Stimulated activated CD8-positive, alpha-beta memory T cell treated with anti-CD3 and anti-CD28 coated beads, Interleukin-7, amount 100 ng/mL, for 48 hours (primary cell): ENCODE measurements at places on chromosomes 3 and 15.
A peak's percentile ranks its signal among the peaks of the same experiment; 100 is the strongest.

DNA sequence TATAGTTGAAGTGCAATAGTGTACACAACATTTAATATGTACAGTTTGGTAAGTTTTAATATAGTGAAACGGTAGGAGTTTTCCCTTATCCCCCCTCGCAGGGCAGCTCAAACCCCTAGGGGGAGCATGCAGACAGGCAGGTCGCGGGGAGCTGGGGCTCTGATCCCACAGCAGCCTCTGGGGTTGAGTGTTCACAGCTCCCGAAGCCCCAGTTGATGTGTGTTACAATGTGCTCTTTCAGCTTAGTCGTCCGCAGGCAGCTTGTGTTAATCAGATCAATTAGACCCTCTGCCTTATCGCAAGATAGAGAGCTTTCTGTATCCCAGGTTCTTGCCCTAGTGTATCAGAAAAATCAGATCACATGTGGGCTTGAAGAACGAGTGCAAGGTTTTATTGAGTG lies 143.1 kb upstream of the CHRNA7 start:
- no peak for DNase-seq

DNA sequence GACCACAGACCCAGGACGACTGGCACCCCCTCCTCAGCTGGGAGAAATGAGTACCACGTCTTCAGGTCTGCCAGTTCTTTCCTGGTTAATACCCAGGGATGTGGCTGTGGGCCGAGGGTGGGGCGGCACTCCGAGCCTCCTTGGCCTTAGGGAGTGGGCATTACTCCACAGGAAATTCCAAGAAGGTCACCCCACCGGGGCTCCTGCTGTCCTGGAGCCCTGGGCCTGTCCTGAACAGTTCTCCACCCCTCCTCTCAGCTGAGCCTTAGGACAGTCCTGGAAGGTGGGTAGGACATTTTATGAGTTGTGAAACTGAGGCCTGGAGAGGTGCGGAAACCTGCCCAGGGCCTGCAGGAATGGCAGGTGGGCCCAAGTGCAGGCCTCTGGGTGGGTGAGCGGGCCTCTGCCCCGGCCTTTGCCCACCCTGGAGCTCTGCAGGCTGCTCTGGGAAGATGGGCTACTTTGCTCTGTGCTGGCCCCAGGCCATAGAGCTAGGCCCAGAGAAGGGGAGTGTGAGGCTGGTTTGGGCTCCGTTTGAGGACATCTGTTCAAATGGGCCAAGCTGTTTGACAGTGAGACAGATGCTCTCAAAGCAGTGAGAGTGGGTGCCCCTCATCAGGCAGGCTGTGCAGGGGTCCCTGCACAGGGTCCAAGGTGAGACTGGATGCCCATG lies 103.1 kb downstream of the TMEM266 start:
- no peak for DNase-seq

DNA sequence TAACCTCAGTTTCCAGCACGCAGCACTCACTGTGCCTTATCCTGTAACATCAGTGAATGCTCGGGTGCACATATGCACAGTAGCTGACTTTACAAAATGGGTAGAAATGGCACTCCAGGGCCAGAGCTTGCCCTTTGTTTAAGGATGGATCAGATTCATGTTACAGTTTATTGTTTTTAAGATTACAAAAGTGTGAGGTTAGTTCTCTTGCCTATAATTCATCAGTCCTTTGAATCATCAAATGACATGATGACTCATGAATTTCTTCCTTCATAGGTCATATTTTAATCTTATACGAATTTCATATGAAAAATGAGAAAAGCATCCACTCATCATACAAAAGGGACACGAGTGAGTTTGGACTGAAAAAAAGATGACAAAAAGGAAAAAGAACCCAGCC lies 545.3 kb downstream of the GBE1 start:
- DNase-seq = no peak

- no peak for DNase-seq
Measured at GRCh38 chr3:112376992-112377391, 44.0 kb downstream of the CD200 start.

- no peak for DNase-seq
Measured at GRCh38 chr15:42504631-42505030, 9.2 kb downstream of the SNAP23 start.

DNA sequence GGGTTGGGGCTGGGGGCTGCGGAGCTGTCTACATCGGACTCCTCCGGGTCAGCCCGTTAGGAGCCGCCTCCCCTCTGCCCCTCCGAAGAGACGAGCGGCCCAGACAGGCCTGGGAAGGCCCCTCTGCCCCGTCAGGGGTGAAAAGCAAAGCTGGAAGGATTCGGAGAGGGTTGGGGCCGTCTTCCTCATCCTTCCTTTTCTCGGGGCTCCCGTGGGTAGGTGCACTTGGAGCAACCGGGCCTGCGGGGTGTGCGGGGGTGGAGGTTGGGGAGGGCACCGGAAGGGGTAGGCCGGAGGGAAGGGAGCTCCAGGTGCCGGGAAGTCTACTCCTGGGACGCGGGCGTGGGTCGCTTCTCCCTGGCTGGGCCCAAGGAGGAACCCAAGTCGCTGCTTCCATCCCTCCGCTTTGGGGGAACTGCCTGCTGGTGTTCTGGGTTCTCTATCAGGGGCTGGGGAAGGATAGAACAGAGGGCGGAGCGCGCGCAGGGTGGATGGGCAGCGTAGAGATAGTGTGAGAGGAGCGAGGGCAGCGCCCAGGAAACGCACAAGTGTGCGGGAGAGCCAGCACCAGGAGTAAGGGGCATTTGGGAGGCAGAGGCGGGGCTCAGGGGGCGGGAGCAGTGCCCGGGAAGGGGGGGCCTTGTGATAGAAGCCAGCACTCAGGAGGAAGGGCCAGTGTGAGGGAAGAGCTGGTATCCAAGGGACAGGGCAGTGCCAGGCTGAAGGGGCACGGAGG lies 590 bp downstream of the POLR2H start:
- DNase-seq = peak; percentile 34

- DNase-seq = no peak
Measured at GRCh38 chr3:30012941-30013543, 593.4 kb upstream of the TGFBR2 start.

DNA sequence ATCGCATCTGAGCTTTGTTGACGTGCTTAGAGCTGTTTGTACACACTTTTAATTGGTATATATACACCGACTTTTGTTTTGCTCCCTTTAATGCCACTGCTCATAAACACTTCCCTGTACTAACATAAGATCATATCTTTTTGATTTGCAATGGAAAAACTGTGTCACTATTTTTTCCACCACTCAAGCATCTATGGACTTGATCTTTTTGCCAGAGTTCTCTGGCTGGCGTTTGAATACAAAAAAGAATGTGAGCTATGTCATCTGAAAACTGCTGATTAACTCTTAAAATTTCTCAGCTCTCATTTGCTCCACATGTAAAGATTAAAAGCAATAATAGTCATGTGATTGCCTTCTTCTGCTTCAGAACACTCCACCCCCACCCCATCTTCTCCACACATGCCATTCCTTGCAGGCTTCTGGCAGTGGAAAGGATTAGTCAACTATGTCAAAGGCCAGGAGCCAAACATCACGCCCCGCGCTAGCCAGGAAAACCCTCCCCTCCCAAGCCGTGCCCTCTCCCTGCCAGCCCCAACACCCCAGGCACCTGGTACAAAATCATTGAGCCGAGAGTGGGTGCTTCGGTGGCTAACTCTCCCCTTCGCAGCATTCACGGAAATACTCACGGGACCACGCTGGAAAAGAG lies 123.4 kb upstream of the MEF2A start:
- DNase-seq = no peak

DNA sequence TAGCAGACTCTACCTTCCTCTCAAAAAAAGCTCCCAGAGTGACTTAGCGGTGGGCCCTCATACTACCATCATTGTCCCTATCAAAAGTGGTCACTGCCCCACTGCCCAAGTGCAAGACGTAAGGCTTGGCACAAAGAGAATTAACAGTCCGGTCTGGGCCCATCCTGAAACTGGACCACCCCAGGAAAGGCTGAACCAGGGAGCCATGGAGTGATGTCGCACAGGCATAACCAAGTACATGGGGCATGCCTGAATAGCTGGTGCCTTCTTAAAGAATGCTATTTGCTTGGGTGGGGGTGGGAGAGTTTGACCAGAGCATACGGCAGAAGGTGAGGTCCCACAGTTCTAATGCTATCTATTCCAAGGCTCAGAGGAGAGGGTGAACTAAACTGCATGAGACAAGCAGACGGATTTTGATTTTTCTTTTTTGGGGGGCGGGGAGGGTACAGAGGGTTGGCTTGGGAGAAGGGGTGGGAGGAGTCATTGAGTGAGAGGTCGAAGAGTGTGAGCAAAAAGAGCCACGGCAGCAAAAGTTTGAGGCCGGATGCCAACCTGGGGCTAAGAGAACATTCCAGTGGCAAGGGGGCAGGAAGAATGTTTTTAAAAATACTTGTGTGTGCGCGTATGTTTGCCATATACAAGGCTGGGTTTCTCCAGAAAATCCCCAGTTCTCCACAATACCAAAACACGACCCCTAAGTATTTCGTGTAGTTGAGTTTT lies 50.2 kb downstream of the FAM174B start:
- no peak for DNase-seq

GRCh38 chr3:13896473-13897154 lies 16.7 kb upstream of the WNT7A start:
- DNase-seq = no peak

GRCh38 chr3:130839813-130840212 lies 54.1 kb upstream of the ATP2C1 start:
- no peak for DNase-seq

GRCh38 chr3:151925876-151926275 lies 52.4 kb downstream of the SUCNR1 start:
- DNase-seq = no peak

GRCh38 chr15:84748274-84749110 lies at the start of gene ZNF592:
TSS of gene ZNF592 (plus strand) at chr15:84748592. CDS start at chr15:84782676, 34,084 bp downstream.
- peak; percentile 68 for DNase-seq

DNA sequence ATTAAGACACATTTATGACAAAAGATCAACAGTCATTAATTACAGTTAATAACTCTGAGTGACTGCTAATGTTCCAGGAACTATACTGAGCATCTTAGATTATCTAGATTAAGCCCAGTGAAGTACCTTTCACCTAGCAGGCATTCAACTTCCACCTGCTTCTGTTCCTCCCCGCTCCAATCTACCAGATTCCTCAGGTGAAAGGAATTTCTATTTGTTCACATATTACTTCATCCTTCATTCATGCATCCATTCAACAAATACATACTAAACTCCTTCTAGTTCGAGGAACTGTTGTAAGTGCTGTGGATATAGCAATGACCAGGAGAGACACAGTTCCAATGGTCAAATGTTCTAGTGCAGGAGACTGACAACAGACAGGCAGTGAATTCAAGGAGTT lies 139.3 kb downstream of the FILIP1L start:
- no peak for DNase-seq

GRCh38 chr3:64578797-64579196 lies 109.0 kb downstream of the ADAMTS9 start:
- DNase-seq = no peak

DNA sequence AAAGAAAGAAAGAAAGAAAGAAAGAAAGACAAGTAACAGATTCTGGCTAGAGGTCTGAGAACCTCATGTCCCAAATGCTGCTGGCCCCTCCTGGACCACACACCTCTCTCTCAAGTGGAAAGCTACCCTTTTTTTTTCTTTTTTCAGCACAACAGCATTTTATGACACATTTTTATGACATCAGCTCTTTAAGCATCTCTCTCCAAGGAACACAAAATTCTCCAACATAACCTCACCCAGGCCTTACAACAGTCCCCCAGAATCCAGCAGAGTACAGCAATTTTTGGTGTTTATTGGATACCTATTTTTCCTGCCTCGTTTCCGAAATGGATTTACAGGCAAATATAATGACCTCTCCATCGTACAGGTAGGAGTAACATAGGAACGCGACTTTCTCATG lies 11.2 kb upstream of the NTRK3 start:
- no peak for DNase-seq

GRCh38 chr3:53705774-53706173 lies 140.4 kb downstream of the CHDH start:
- no peak for DNase-seq

DNA sequence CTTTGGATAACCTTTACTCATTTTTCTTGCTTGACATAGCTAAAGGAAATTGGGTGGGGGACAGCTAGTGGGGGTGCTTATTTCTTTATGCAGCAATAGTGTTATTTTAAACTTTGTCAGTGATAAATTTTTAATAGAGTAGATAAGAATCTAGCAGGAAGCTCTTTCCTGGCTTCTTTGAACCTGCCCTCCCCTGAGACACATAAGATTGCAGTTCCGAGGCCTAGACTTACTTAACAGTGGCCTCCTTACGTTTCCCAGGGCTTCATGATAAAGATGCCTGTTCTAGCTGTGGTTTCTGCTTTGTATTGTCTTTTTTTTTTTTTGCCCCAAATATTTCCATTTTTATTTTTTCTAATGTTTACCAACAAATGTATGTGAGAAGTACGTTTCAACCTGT lies 170.1 kb downstream of the VPS8 start:
- no peak for DNase-seq

- DNase-seq = no peak
Measured at GRCh38 chr3:124303305-124303910, 311.5 kb upstream of the ROPN1 start.

DNA sequence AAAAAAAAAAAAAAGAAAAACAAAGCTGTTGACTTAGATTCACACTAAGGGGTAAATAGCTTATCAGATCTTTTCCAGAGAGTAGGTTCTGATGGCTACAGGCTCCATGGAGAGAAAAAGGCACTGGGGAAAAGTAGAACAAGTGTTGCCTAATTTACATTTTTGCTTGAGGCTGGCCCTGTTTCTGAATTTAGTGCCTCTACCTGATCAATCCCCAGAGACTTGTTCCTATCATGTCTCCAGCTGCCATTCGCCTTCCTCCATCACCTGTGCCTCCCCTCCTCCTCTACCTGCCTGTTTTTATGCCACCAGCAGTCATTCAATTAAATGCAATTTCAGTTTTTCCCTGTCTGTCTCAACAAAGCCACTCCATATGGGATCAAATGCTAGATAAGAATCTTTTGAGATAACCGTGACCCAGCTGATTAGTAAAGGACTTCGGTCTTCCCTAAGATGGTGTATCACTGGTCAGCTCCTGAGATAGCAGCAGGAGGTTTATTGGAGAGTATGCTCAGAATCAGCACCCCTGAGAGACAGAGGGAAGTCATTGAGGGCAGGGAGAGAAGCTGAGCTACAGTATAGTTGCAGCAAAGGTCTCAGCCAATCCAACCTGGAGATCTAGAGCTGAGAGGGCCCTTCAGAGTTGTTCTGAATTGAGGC lies 88.1 kb upstream of the GADL1 start:
- DNase-seq = no peak

DNA sequence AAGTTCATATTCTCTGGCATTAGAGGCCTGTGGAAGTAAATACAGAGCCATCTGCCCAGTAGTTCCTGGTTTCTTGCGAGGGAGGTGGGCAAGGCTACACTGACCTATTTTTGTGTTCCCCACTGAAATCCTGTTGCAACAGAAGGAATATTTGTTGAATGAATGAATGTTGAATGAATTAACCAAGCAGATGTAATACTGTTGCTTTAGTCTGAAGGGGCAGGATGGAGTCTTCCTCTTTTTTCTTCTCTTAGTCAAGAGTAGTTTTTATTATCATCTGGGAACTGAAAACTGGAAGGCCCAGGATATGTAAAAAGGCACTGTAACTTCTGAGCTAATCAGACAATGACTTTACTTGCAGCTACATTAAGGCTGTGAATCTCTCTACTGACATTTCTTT lies 17.1 kb downstream of the BLOC1S6 start:
- no peak for DNase-seq
